ENCODE measurements at places on chromosomes 7 and 10.

DNA sequence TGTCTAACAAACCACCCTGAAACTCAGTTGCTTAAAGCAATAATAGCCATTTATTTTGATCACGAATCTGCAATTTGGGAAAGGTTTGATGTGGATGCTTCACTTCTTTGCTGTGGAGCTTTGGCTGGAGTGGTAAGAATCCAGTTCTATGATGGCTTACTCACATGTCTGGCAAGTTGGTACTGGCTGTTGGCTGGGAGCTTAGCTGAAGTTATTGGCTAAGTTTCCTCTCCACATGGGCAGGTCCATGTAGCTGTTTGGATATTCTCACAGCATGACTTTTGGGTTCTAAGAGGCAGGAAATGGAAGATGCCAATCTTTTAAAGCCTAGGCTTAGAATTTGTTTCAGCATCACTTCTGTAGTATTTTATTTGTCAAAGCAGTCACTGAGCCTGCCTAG lies 277.6 kb upstream of the NRP1 start:
- DNase-seq, result no peak

- no peak for DNase-seq
Observed at GRCh38 chr7:15628876-15629275, 57.6 kb downstream of the MEOX2 start.

GRCh38 chr7:92785923-92786322 lies 50.5 kb downstream of the CDK6 start:
- no peak for DNase-seq

DNA sequence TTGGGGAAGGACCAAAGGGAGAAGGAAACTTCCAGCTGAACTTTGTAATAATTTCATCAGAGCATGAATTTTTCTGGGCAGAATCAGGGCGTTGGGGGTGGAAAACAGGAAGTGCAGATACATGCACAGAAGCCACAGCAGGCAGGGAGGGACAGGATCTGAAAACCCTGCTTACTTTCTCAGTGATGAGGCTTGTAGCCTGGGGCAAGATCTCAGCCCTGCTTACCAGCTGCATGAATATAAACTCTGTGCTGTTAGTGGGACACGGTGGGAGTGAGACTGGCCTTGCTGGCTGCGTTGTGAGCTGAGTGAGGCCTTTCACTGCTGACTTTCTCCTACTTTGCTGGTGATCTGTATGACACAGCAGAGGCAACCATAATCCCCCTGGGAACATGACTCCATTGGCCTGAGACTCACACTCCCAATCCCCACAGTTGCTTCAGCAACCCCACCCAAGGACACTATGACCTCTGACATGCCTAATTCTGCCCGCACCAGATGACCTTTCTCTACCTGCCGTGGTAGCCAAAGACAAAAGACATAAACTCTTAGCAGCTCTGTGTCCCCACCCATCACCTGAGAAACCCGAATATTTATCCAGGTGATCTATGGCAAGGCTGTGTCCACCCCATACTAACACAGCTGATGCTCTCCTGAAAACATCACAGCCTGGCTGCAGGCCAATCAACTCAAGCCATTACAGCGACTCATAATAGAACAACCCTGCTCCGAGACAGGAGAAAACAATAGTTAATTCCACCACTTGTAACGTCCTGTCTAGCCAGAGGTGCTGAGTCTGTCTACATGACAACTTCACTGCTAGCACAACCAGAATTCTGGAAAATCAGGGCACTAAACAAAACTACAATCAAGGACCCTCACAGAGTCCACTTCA lies 190.7 kb upstream of the CHRM2 start:
- DNase-seq, result no peak

GRCh38 chr10:102246261-102246660 lies 929 bp downstream of the GBF1 start:
- DNase-seq, result no peak

GRCh38 chr7:50646069-50646468 lies 80.9 kb upstream of the DDC start:
- DNase-seq, result no peak

- no peak for DNase-seq
Observed at GRCh38 chr7:158028290-158028941, 559.2 kb downstream of the PTPRN2 start.

- no peak for DNase-seq
Observed at GRCh38 chr10:111482621-111483216, 405.9 kb downstream of the ADRA2A start.

DNA sequence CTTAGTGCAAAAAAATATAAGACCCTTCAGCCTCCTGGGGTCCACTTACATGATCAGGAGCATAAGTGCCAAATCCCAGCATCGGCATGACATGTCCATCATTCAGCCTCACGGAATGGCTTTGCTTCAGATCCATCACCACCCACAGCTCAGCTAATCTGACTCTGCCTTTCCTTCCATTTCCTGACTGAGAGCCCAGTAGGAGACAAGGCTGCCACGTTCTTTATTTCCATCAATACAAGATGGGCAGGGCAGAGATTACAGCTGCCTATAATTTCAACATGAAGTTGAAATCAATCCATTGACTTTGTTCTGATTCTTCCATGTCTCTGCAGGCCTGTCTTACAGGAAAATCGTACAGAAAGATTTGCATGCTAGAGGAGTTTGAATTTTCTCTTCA lies 76.4 kb upstream of the UCN3 start:
- no peak for DNase-seq

- DNase-seq, result no peak
Observed at GRCh38 chr10:99676895-99677294, 17.6 kb downstream of the ENTPD7 start.

GRCh38 chr10:18134509-18134908 lies 5.7 kb upstream of the CACNB2 start:
- no peak for DNase-seq

DNA sequence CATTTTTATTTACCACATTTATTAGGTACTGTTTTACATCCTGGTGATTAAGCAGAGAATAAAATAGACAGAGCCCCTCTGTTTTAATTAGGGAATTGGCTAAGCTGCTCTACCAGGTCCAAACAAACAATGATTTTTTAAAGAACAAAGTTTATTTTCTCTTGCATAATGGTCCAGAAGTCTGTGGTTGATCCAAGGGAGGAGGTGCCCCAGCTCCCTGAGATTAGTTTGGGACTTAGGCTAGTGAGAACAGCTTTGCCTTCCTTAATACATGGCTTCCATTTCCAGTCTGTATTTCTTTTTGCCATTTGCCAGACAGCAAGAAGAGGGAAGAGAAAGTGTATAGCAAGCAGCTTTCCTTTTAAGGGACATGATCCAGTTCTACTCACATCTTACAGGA lies 2.9 kb upstream of the MIOS start:
- no peak for DNase-seq

- DNase-seq, result no peak
Observed at GRCh38 chr7:55073051-55073511, 54.3 kb downstream of the EGFR start.

DNA sequence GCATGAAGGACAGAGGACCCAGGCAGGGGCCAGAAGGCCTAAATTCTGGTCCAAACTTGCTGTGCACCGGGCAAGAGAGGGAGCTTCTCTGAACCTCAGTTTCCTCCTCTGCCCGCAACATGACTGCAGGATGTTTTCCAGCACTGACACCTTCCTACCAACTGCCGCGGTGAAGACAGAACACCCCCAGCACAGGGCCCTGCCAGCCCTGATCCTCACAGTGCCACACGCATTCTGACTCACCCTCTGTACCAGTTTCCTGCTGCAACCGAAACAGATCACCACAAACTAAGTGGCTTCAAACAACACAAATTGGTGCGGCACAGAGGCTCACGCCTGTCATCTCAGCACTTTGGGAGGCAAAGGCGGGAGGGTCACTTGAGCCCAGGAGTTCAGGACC lies 18.1 kb downstream of the MAD1L1 start:
- no peak for DNase-seq

- no peak for DNase-seq
Observed at GRCh38 chr10:88803641-88804040, 1.1 kb downstream of the LIPM start.

DNA sequence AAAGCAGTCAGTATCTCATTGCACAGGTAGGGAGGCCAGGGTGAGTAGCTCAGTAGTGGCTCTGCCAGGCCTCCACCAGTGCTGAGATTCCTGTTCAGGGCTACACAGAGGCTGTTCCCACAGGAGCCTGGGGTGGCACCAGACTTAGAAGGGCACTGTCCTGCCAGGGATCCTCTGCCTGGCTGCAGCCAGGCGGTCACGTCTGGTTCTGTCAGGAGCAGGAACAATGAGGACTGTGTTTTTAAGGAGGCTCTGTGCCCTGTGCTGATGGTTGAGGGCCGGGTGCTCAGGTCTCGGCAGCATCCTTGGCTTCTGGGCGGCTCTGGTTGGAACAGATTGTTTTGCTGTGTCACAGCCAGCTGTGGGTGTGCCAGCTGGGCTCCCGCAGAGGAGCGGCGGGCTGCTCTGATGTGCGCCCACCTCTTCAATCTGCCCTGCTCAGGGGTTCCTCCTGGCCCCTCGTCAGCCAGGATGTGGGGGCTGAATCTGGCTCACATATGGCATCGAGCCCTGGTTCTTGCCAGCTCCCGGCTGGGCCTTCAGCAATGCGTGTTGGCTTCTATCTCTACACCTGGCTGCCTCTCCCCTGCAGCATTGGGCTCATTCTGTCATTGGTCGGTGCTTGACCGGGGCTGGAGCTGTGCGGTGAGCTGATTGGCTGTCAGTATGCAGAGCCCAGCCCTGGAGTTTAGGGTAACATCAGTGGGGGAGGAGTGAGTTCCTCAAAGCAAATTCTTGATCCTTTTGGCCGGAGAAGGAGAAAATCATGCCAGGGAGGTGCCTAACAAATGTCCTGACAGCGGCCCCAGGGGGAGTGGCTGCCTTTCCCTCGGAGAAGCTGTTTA lies 41.2 kb downstream of the TACR2 start:
- DNase-seq, result no peak

DNA sequence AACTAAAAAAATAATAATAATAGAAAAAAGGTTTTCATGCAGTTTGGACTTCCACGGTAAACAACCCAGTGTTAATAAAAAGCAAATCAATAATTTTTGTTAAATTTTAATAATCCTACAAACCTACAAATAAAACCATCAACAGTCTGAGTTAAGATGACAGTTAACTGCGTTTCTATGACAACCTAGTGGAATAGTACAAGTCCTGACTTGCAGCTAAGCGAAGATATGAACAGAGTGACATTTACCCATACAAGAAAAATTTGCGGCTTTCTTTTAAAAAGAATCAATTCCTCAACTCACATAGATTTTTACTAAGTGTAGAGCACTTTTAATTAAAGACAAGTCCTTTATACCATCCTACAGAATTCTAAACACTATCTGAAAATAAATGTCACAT lies 35.6 kb downstream of the VPS41 start:
- no peak for DNase-seq

- DNase-seq, result no peak
Observed at GRCh38 chr10:122435212-122435827, 19.1 kb upstream of the ARMS2 start.

DNA sequence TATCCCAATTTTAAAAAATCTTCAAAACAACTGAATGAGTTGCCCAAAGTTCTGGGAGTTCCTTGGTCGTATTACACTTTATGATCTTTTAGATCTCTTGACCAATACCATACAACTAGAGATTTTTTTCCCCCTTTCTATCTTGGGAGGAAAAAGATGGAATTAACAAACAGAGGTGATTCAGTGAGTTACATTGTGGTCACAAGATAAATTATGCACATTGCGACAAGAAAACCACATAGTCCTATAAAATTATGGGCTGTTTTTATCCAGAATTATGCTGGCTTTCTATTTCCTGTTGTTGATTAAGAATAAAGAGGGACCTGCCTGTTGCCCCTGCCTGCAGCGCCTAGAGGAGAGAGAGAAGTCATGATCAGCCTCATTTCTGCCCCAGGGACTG lies 8.2 kb upstream of the SGPL1 start:
- DNase-seq, result no peak

DNA sequence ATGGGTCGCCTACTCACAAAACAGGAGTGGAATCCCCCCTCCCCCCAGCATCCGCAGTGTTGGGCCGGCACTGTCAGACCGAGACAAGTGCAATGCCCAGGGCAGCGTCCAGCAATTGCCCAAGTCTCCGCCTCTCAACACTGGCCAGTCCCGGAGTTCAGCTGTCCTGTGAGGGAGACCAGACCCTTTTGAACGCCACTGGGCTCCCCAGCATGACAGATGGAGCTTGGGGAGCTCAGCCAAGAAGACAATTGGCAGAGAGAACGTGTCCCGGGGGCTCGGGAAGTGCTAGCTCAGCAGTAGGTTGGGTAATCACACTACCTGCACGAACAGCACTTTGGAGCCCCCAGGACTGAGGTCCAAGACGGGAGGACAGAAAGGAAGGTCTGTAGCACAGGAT lies 4.7 kb downstream of the COPS6 start:
- no peak for DNase-seq

GRCh38 chr10:8034466-8035005 lies 20.0 kb upstream of the GATA3 start:
- no peak for DNase-seq

- DNase-seq, result no peak
Observed at GRCh38 chr10:83917537-83918506, 221.5 kb upstream of the GHITM start.

DNA sequence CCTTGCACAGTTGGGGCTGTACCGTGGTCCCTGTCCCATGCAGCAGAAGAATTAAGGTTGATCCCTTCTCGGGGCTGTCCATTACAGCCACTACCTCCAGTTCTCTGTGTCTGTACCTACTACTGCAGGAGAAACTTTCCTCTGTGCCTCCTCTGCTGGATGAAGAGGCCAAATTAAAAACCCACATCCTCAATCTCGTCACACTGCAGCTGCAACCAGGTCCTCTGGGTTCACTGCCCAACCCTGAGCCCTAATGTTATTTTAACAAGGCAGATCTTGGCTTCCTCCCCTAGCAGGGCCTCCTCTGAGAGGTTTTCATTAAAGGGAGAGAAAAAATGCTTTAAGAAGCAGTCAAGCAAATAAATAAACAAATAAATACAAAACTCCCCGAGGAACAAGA lies 66.6 kb downstream of the PLXNA4 start:
- no peak for DNase-seq

GRCh38 chr7:112896026-112896601 lies 105.9 kb upstream of the TMEM168 start:
- no peak for DNase-seq

DNA sequence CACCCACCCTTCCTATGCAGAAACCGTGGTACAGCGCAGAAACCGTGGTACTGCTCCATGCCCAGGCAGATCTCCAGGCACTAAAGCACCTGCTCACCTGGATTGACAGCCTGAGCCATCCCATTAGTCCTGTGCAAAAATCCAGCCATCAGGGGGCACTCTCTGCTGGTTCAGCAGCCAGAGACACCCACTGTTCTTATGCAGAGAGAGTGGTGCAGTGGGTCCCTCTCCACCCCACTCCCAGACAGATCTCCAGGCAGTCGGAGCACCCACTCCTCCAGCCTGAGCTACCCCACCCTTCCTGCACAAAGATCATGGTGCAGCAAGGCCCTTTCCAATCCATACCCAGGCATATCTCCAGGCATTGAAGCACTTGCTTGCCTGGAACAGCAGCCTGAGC lies 219.8 kb downstream of the CTNNA3 start:
- no peak for DNase-seq

- no peak for DNase-seq
Observed at GRCh38 chr10:92045641-92046106, 122.1 kb downstream of the BTAF1 start.

DNA sequence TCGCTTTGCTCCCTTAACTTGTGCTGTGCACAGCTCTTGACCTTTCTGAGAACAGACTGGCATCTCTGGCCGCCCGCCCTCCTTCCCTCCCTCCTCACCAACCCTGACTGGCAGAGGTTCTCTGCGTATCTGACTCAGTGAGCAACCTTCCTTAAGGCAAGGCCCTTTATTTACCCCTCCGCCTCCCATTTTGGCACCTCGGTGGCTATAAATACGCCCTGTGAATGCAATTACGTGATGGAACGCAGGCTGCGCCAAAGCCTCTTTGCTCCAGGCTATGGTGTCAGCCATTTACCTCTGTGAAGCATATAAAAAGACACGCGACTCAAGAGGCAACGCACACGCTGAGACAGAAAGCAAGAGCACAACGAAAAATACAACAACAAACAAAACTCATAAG lies 764.3 kb downstream of the SUGCT start:
- no peak for DNase-seq

Data from stimulated activated CD4-positive, alpha-beta T cell treated with anti-CD3 and anti-CD28 coated beads, Interleukin-2, amount 100 ng/mL, for 48 hours (primary cell).